ENCODE measurements at places on chromosomes 13 and 19.

- DNase-seq = no peak
Measured at GRCh38 chr13:72536714-72537394, 190.6 kb downstream of the MZT1 start.

DNA sequence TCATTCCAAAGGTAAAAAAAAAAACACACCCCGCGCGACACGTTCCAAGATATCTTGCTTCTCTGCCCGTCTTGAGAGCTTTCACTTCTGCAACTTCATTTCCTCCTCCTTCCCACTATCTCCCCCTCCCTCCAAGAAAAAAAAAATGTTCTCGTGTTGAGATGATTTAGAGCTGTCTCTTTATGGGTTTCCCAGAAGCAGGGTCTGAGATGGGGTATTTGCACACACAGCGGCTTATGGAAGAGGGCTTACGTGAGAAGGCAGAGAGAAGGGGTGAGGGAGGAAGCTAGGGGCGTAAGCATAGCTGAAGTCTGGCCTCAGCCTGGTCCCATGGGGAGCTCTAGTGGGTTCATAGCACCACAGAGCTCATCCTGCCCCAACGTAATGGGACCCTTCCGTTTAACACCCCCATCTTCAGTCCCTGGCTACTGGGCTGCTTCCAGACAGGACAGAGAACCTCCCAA lies 31.3 kb upstream of the USE1 start:
- peak; percentile 28 for DNase-seq

GRCh38 chr19:33302175-33302973 lies at the start of gene CEBPA:
CEBPA (minus strand) TSS chr19:33302534; CDS start chr19:33302414, 120 bp downstream.
- peak; percentile 78 for DNase-seq

GRCh38 chr13:32309312-32310133 lies 5.6 kb downstream of the ZAR1L start:
- no peak for DNase-seq

GRCh38 chr13:37085606-37086005 lies 19.9 kb downstream of the CSNK1A1L start:
- DNase-seq = no peak

DNA sequence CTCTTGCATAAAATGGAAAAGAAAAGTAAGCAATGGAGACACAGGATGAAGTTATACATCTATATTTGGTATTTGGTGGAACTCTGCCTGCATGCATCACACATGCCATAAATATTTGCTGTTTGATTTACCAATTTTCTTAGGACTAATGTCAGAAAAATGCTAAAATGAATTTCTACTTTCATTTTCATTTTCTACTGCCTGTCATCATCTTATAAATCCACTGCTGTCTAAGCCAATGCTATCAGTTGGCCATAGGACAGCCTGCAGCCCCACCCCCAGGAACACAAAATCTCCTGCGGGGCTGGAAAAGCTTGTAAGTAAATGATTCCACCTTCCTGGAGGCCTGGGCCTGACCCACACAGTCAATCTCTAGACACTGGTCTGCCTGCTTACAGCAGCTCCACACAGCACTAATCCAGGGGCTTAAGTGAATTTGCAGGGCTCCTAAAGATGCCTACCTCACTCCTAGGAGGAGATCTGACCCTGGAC lies 122.0 kb downstream of the ENOX1 start:
- peak; percentile 5 for DNase-seq

DNA sequence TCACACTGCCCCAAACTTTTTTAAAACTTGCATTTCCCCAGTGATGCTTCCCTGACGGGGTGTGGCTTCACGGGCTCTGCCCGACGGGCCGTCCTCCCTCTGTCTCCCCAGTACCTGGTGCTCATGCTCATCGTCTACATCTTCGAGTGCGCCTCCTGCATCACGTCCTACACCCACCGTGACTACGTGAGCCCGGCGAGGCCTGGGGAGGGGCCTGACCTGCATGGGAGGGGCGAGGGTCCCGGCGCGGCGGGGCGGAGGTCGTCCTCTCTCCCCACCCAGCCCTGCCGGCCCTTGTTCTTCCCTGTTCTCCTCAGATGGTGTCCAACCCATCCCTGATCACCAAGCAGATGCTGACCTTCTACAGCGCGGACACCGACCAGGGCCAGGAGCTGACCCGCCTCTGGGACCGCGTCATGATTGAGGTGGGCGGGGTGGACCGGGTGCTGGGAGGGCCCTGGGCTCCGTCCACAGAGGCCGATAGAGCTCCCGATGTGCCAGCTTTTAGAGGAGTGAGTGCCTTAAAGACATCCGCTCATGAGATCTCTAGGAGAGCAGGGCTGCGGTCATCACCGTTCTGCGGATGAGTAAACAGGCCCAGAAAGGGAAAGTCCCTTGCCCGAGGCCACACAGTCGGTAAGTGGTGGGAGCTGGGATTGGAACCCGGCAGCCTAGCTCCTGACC lies 6.9 kb downstream of the UPK1A start:
- DNase-seq = peak; percentile 72
